Peyer's patch (tissue), 4 donors: ENCODE measurements at places on chromosomes 4 and X.

- no peak overlapping the region for H3K4me3 ChIP-seq
- no peaks in the 10 kb centered on the region for H3K4me1 ChIP-seq
- no peak overlapping the region for H3K27ac ChIP-seq
- DNase-seq, result no peak
Observed at GRCh38 chrX:153226344-153227185, 47.5 kb downstream of the MAGEA1 start.

DNA sequence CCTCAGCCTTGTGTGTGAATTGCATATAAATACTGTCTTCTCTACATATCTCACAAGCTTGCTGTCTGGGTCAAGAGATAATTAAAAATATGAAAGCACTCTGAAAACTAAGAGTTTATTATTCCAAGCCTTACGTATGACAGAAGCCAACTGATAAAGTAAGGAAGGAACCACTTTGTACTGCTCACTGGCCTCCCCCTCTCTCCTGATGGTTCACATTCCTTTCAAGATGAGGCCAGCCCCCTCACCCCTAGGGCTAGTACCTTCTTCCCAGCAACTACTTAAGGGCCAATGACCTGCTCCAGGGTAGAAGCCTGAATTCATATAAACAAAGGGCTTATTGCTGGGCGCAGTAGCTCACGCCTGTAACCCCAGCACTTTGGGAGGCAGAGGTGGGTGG is 5.4 kb upstream of the SOWAHD start:
- no peak overlapping the region for H3K4me3 ChIP-seq
- no peak overlapping the region for H3K27ac ChIP-seq
- no peaks in the 10 kb centered on the region for H3K27me3 ChIP-seq
- peaks cover 9% of the 10 kb centered on the region for H3K4me1 ChIP-seq
- DNase-seq, result no peak
- H3K36me3 ChIP-seq, result no peaks in the 10 kb centered on the region

DNA sequence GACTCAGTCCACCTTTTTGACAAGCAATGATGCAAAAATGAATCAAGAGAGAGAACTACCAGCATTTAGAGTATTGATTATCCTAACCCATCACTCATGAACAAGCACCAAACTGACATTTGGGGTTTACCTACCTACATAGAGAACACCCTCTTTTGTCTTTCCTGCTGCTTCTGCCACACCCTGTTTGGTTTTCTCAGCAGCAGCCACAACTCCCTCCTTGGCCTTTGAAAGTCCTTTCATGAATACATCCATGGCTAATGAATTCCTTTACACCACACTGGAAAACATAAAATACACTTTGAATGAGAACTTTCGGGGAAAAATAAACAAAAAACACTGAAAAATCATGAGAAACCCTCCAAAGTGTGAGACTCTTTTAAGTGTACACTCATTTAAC is 1.5 kb downstream of the SNCA start:
- no peak for DNase-seq
- peaks cover 16% of the 10 kb centered on the region for H3K4me1 ChIP-seq
- H3K27me3 ChIP-seq, result peaks cover 27% of the 10 kb centered on the region
- no peak overlapping the region for H3K27ac ChIP-seq
- no peak overlapping the region for H3K4me3 ChIP-seq

- no peak overlapping the region for H3K27ac ChIP-seq
- H3K27me3 ChIP-seq, result no peaks in the 10 kb centered on the region
- no peak for DNase-seq
- no peaks in the 10 kb centered on the region for H3K4me1 ChIP-seq
Observed at GRCh38 chr4:174657472-174657871, 135.2 kb upstream of the HPGD start.

DNA sequence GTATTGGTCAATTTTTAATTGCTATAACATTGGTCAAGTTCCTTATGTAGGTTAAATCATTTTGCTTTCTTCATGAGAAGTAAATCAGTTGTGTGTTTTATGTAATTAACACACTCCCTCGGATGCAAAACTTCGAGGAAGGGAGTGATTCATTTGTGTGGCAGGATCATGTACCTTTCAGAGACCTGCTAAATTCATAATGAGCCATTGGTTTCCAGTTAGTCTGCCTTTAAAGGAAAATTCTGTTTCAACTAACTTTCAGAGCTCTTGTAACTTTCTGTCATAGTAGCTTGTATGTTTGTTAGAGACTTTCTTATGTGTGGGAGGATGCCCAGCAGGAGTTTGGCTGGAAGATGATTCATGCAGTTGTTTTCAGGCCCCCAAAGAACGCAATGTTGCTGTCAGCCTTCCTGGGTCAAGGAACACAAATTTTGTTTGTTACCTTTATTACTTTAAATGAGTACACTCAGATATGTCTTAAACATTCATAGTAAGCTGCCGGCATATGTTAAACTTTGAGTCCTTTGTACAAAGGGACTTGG is 72.1 kb downstream of the GPR101 start:
- H3K4me1 ChIP-seq, result no peaks in the 10 kb centered on the region
- H3K4me3 ChIP-seq, result no peak overlapping the region

- H3K36me3 ChIP-seq, result no peaks in the 10 kb centered on the region
- DNase-seq, result no peak
- H3K27me3 ChIP-seq, result no peaks in the 10 kb centered on the region
- no peak overlapping the region for H3K27ac ChIP-seq
- no peaks in the 10 kb centered on the region for H3K4me1 ChIP-seq
Observed at GRCh38 chr4:177687117-177687516, 244.9 kb upstream of the AGA start.

DNA sequence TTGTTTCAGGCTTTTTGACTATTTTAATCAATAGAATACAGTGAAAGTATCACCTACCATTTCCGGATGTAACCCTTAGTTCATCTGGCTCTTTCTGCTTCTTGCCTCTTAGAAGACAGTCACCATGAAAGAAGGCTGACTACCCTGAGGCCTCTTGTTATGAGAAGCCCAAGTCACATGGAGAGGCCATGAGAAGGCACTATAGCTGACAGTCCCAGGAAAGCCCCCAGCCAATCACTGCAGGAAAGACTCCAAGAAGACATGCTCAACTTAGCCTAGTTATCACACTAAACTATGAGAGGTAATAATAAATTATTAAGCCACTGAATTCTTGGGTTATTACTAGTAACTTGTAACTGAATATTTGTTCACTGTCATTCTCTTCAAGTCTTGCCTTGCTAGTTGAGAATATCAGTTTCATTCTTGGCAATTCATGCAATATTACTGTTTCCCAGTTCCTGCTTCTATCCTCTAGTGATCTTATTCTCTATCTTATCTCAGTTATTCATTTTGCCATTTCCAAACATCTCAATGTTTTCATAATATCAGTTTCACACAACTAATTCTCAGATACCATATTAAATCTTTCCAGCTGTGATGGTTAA is 57.1 kb upstream of the GUCY1A1 start:
- H3K4me1 ChIP-seq, result no peaks in the 10 kb centered on the region
- no peak for DNase-seq
- no peak overlapping the region for H3K4me3 ChIP-seq
- H3K36me3 ChIP-seq, result no peaks in the 10 kb centered on the region

DNA sequence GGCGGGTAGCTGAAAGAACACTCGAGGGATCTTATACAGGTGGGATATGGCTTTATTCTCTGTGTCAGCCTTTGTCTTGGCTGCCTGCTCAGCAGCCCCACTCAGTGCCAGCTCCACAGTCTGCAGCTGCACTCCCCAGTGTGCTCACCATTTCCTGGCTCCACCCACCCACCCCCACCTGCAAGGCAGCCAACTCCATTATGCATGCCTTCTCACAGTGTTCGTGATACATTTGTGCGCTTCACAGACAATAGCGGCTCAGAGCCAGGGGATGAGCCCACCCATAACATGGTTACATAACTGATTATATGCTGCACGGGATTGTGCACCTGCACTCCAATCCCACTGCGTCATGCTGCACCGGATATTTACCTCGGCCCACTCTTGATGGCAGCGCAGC is 8.8 kb upstream of the TMEM128 start:
- H3K36me3 ChIP-seq, result no peaks in the 10 kb centered on the region
- no peak overlapping the region for H3K4me3 ChIP-seq
- H3K27ac ChIP-seq, result no peak overlapping the region
- no peak for DNase-seq
- no peaks in the 10 kb centered on the region for H3K27me3 ChIP-seq

DNA sequence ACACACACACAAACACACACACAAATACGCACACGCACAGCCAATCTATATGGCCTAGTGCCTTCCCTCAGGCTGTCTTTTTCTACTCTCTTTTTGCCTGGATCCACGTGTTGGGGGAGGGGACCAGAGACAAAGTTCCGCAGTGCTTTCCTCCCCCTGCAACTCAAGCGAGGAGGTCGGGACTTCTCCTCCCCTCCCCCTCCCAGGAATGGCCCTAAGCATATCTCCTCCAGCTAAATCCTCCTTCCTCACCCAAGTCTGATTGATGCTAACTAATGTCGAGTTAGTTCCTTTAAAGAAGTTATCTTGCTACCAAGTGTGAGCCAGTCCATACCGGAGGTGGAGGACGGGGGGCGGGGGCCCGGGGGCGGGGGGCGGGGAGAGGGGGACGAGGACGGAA is 141.2 kb upstream of the ZIC3 start:
- H3K4me3 ChIP-seq, result no peak overlapping the region
- H3K36me3 ChIP-seq, result no peaks in the 10 kb centered on the region
- no peaks in the 10 kb centered on the region for H3K4me1 ChIP-seq
- no peak for DNase-seq
- H3K27ac ChIP-seq, result no peak overlapping the region

- H3K27me3 ChIP-seq, result no peaks in the 10 kb centered on the region
- no peak overlapping the region for H3K4me3 ChIP-seq
- no peak for DNase-seq
- no peaks in the 10 kb centered on the region for H3K4me1 ChIP-seq
Observed at GRCh38 chr4:26088433-26088928, 174.5 kb downstream of the SMIM20 start.

- H3K36me3 ChIP-seq, result no peaks in the 10 kb centered on the region
- H3K27ac ChIP-seq, result no peak overlapping the region
- no peaks in the 10 kb centered on the region for H3K27me3 ChIP-seq
- DNase-seq, result no peak
Observed at GRCh38 chr4:182764642-182765041, 152.5 kb downstream of the DCTD start.

- H3K36me3 ChIP-seq, result no peaks in the 10 kb centered on the region
- H3K27me3 ChIP-seq, result no peaks in the 10 kb centered on the region
- DNase-seq, result no peak
- no peak overlapping the region for H3K4me3 ChIP-seq
- H3K27ac ChIP-seq, result no peak overlapping the region
Observed at GRCh38 chr4:134585972-134586371, 384.4 kb upstream of the PABPC4L start.

DNA sequence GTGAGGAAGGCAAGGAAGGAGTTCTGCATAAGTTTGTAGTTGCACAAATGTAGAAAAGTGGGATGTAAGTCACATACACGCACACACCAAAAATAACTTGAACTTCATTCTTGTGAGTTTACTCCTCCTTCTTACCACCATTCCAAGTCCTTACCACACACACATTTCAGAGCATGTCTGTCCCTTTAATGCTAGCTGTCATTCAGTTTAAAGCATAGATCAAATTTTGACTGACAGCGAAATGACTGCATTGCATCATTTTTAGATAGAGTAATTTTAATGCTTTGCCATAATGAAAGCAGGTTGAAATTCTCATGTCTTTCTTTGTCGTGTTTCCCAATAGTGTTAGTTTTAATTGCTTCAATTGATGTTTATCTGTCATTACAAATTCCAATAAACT is 629.6 kb upstream of the HTR2C start:
- no peak overlapping the region for H3K4me3 ChIP-seq
- H3K27me3 ChIP-seq, result no peaks in the 10 kb centered on the region
- no peak overlapping the region for H3K27ac ChIP-seq
- no peak for DNase-seq
- no peaks in the 10 kb centered on the region for H3K4me1 ChIP-seq
- no peaks in the 10 kb centered on the region for H3K36me3 ChIP-seq

DNA sequence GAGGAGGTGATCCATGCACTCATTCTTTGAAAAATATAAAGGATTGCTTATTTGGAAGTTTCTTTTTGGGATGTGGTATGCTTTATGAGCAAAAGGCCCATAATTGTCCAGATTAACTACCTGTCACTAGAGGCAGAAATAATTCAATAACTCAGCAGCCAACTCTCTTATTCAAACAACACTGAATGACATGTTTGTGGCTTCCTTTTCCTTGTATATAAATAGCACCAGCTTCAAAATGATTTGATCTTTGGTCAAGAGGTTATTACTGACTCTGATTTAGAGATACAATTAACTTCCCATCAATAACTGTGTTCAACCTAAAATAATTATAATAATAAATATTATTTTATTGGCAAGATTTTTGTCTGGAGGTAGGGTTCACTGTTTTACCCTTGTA is 232.3 kb downstream of the AFF2 start:
- no peaks in the 10 kb centered on the region for H3K27me3 ChIP-seq
- no peak overlapping the region for H3K27ac ChIP-seq
- H3K4me1 ChIP-seq, result no peaks in the 10 kb centered on the region
- no peaks in the 10 kb centered on the region for H3K36me3 ChIP-seq
- no peak overlapping the region for H3K4me3 ChIP-seq

DNA sequence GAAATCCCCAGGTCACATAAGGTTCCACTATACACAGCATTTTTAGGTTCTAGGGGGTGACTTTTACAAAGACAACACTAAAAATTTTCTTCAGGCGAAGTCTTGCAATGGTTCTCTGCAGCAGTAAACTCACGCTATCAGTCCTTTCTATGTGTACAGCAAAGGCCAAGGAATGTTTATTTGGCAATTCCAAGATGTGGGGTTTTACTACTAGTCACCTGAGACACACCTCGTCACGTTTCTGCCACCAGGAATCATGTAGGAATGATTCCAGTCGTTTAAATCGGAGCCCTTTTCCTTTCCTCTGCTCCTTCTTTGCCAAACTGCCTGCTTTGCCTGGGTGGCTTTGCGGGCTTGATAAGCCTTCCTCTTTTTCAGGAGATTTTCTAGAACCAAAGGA is 75.9 kb upstream of the ENPEP start:
- no peaks in the 10 kb centered on the region for H3K27me3 ChIP-seq
- H3K36me3 ChIP-seq, result no peaks in the 10 kb centered on the region
- no peaks in the 10 kb centered on the region for H3K4me1 ChIP-seq
- no peak overlapping the region for H3K4me3 ChIP-seq

GRCh38 chrX:39675619-39676018 is 422.1 kb downstream of the BCOR start:
- no peaks in the 10 kb centered on the region for H3K27me3 ChIP-seq
- no peaks in the 10 kb centered on the region for H3K36me3 ChIP-seq
- H3K4me3 ChIP-seq, result no peak overlapping the region
- no peak overlapping the region for H3K27ac ChIP-seq
- H3K4me1 ChIP-seq, result no peaks in the 10 kb centered on the region

DNA sequence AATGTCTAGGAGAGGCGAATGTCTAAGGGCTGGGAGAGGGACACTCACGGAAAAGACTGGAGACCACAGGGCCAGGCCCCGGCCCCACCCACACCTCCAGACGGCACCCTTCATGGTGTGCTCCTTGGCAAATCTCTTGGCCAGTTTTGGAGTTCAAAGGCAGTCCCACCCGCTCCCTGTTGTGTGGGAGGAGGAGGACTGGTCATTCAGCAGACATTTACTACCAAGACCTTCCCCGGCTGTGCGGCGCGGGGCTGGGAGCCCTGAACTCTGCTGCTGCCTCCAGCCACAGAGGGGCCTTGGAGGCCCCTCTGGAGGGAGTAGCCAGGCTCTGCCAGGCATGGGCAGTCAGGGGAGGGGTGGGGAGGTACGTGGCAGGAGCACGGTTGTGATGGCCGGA is 8.7 kb upstream of the TBC1D14 start:
- no peaks in the 10 kb centered on the region for H3K4me1 ChIP-seq
- no peaks in the 10 kb centered on the region for H3K36me3 ChIP-seq
- no peak overlapping the region for H3K27ac ChIP-seq
- no peak overlapping the region for H3K4me3 ChIP-seq
- no peaks in the 10 kb centered on the region for H3K27me3 ChIP-seq
- no peak for DNase-seq

- H3K27me3 ChIP-seq, result no peaks in the 10 kb centered on the region
- no peak overlapping the region for H3K27ac ChIP-seq
- H3K4me3 ChIP-seq, result no peak overlapping the region
- H3K4me1 ChIP-seq, result no peaks in the 10 kb centered on the region
Observed at GRCh38 chr4:140305053-140305452, 68.4 kb upstream of the SCOC start.
